HAP-1 (cell line): ENCODE measurements at places on chromosomes 1 and 21.

DNA sequence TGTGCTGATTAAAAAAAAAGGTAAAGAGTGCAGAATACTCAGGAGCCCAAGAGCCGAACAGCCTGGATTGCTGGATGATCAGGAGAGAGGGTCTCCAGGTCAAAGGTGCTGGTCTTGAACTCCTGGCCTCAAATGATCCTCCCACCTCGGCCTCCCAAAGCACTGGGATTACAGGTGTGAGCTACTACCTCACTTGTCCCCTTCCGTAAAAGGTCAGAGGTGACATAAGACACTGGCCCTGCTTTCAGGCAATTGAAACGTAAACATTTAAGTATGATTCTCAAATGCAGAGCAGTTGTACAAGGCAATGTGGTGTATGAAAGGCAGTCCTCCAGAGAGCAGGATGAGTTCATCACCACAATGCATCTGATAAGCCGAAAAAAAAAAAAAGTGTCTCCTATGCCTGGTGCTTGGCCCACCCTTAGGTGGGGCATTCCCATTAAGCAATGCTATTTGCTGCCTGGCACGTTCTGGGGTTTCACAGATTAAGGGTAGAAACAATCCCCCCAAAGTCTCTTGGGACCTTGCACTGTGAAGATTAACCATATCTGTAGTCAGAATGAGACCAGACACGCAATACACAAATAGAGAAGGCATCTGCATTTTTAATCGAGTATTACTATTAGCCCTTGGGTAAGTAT is 47.7 kb downstream of the PARP1 start:
- DNase-seq: no peak

GRCh38 chr1:44777547-44777946 is 2.2 kb downstream of the RPS8 start:
- no peak for DNase-seq

DNA sequence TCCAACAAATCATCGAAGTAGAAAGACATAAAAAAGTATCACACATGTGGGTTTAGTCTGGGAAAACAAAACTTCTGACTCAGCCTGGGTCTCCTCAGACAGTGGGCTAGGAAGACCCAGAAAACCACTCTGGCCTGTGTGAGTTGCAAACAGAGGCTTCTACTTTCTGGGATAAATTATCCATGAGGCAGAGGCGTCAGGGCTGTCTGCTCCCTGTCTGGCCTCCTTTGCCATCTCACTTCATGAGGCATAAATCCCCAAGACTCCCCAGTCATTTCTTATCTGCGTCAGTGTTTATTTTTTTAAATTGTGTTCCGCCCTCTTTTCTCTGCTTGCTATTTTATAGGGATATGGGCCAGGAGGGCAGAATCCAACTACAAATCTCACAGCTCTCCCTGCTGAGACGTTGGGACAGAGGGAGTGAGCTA is 80.6 kb upstream of the TRABD2B start:
- no peak for DNase-seq

DNA sequence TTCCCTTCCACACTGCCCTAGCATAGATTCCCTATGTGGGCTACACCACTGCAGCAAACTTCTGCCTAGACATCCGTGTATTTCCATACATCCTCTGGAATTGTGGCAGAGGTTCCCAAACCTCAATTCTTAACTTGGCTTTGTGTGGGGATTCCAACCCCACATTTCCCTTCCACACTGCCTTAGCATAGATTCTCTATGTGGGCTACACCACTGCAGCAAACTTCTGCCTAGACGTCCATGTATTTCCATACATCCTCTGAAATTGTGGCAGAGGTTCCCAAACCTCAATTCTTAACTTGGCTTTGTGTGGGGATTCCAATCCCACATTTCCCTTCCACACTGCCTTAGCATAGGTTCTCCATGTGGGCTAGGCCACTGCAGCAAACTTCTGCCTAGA is 31.4 kb downstream of the ZNF670 start:
- no peak for DNase-seq

GRCh38 chr1:236142253-236143103 is at the start of gene GPR137B:
Gene GPR137B, plus strand, starts transcription at chr1:236142539. Its CDS starts 84 bp downstream, at chr1:236142623.
- peak; percentile 43 for DNase-seq

DNA sequence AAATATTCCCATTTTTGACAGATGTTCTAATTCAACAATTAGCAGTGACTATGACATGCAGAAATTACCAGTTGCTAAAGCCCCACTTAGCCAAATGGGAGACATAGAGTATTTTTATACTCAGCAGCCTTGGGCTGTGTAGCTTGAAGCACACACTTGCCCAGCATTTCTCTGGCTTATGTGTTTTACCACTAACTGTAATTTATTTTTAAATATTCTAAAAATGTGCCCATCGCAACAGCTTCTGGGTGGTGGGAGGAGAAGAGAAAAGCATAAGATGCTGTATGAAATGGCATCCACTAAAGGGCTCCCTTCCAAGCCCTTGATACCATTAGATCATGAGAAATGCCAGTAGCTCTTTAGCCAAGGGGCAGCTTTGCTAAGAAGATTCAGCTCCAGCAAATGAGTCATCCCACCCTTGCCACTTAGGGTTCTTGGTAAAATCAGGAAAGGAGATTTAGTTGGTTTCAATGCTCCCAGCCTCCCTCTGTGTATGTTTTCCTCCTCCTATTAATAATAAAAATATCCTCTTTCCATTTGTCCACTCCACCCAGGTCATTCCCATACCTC is 462.7 kb upstream of the DEPDC1 start:
- DNase-seq: no peak

GRCh38 chr1:198906739-198907422 is 268.0 kb downstream of the PTPRC start:
- no peak for DNase-seq

- DNase-seq: no peak
These were observed 108.6 kb downstream of the OLFML2B start for GRCh38 chr1:161915051-161915503.

DNA sequence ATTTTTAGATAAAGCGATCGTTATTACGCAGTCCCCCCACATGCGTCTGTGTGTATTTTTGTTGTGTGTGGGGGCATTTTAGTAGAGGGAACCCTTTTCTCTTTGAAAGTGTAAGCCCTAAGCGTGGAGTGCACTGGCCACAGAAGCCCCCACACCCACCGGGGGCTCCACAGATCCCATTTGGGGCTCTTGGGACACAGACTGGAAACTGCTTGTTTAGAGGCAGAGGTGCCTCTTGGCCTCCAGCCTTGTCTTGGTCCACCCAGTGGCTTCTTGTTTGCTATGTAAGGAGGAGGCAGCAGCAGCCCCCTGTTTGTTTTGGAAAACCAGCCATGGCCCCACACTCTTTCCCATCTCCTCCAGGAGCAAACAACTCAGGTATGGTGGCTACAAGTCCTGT is 42.8 kb downstream of the SLC37A1 start:
- no peak for DNase-seq

- no peak for DNase-seq
These were observed 66.4 kb upstream of the LPGAT1 start for GRCh38 chr1:211896958-211897357.

GRCh38 chr1:162680419-162681121 is 48.3 kb downstream of the DDR2 start:
- DNase-seq: no peak

DNA sequence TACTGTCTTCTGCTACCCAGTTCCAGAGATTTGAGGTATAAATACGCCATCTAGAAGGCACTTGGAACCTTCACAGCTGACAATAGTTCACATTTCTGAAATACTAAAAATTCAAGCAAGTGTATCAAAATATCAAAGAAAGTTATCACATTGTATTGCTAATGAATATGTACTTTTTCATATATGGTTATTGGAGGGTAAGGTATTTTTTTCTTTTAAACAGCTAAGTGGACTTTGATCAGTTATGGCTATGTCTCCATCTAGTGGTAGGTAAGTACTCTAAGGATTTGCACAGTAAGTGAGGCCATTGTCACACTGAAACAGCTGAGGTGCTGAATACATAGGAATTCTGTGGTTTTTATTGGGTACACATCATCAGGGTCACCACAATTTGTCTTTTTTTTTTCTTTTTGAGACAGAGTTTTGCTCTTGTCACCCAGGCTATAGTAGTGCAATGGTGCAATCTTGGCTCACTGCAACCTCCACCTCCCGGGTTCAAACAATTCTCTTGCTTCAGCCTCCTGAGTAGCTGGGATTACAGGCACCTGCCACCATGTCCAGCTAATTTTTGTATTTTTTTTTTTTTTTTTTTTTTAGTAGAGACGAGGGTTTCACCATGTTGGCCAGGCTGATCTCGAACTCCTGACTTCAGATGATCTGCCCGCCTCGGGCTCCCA is 49.1 kb upstream of the CR2 start:
- peak; percentile 79 for DNase-seq

DNA sequence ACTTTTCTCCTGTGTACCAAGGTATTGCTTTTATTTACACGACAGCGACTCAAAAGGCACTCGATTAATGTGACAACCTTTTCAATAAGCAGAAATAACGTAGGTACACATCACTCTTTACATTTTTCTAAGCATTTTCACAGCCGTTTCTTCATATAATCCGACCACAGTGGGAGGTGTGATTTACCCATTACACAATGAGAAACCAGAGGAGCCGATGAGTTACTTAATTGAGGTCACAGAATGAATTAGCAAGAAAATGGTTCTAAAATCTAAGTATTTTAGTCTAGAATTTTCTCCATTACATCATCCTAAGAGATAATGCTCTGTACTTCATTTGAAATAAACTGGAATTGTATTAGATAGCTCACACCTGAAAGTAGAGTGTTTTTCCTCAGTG is 71.5 kb downstream of the UMODL1 start:
- no peak for DNase-seq

- no peak for DNase-seq
These were observed 19.3 kb downstream of the SERTAD4 start for GRCh38 chr1:210251680-210252490.

- no peak for DNase-seq
These were observed 38.8 kb downstream of the TBX15 start for GRCh38 chr1:118949315-118949714.

GRCh38 chr1:16430606-16431005 is 6.6 kb downstream of the SPATA21 start:
- DNase-seq: peak; percentile 59

- no peak for DNase-seq
These were observed 36.0 kb upstream of the IL19 start for GRCh38 chr1:206734499-206735142.

DNA sequence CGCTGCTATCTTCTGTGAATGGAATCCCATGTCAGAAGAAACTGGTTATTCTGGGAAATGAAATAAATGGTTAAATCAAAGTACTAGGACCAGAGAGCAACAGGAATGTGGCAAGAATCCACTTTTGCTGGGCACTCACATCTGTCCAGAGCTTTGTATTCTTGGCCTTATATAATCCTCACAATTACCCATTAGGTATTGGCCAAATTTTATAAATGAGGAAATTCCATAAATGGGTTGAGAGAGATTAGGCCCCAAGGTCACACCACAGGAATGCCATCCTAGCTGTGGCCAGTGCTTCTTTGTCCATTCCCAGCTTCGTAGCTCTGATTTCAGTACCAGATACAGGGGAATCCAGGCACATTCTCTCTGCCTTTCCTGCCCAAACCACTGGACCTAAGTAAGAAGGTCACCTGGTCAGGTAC is 76.1 kb upstream of the HOOK1 start:
- no peak for DNase-seq

- DNase-seq: no peak
These were observed 20.6 kb downstream of the JUN start for GRCh38 chr1:58763214-58763613.

- peak; percentile 62 for DNase-seq
These were observed 1.6 kb downstream of the KCNE1 start for GRCh38 chr21:34510148-34511142.

- DNase-seq: peak; percentile 21
These were observed 3.3 kb downstream of the B3GALT2 start for GRCh38 chr1:193183019-193183627.

GRCh38 chr1:226882631-226883409 is 12.4 kb downstream of the PSEN2 start:
- DNase-seq: no peak

GRCh38 chr1:197663162-197663953 is 111.9 kb downstream of the DENND1B start:
- no peak for DNase-seq

- no peak for DNase-seq
These were observed 31.9 kb upstream of the RGS21 start for GRCh38 chr1:192284927-192285326.

DNA sequence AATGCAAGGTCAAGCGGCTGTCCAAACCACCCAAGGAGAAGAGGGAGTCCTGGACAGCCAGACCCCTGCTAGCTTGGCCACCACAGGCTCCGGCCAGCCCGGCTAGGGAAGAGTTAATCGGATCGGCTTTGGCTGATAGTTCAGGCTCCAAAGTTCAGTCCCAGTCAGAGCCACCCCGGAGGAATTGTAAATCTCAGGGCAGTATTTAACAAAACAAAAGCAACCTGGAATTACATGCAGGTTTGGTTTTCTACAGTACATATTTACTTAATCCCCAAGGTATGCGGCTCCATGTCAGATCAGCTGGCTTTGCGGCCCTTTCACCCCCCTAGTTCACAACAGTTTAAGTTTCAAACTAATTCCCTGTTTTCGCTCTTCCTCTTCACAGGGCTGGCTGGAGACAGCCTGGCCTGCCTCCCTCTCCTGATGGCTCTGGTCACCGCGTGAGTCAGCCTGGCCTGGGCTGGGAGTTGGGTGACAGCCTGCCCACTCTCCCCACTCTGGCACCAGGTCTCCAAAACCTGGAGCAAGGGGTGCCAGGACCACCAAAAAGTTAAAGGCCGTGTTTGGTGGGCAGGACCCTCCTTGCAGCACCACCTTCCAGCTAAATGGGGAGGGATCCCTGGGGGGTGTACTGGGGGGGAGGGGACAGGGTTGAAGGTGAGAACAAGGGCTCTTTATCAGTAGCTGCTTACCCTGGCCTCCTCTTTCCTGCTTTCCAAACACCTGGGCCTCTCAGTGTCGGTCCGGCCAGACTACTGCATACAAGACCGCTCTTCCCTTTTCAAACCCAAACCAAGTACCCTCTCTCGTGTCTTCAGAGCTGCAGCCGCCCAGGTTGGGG is 1.9 kb downstream of the DHRS3 start:
- DNase-seq: peak; percentile 98

GRCh38 chr1:61132645-61133334 is 50.4 kb downstream of the NFIA start:
- DNase-seq: peak; percentile 73

DNA sequence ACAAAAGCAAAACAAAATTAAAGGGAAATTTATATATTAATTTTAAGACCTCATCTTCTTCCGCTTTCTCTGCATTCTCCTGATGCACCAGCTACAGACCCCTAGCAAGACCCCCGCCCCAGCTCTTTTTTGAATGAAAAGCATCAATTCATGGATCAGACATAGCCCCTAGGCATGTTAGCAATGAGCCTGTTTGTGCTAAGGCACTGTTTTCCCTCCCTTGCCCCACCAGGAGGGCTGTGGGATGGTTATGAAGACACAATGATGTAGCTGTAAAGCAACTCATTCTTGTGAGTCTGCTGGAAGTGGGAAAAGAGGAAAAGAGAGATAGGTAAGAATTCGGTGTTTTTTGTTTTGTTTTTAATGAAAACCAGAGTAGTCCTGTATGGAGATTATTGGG is 88.5 kb upstream of the ZBTB18 start:
- DNase-seq: no peak

GRCh38 chr1:101290119-101290921 is 53.5 kb downstream of the S1PR1 start:
- no peak for DNase-seq

- DNase-seq: no peak
These were observed 292.8 kb downstream of the HMCN1 start for GRCh38 chr1:186026946-186027345.

GRCh38 chr1:182170891-182171461 is 109.5 kb upstream of the ZNF648 start:
- no peak for DNase-seq
